ENCODE measurements at places on chromosomes 13 and 19. TPM values are rescaled to one million over a fixed set of nuclear protein-coding genes. Genes with fewer than 3 reads are reported as not detected.

Gene SPART
- 44.1 TPM for total RNA-seq

Gene SMG9
- total RNA-seq: 17.9 TPM

Gene SIGLEC12
- not detected for total RNA-seq

Gene KLF2
- total RNA-seq: 72.1 TPM

Gene GARIN5A
- total RNA-seq: 1.2 TPM

Gene PSG4
- total RNA-seq: not detected

Gene WDR88
- not detected for total RNA-seq

Gene KLK4
- total RNA-seq: not detected

Gene ITGBL1
- 3.1 TPM for total RNA-seq

Gene FFAR1
- not detected for total RNA-seq

Gene SLAIN1
- total RNA-seq: 7.1 TPM

Gene ALKBH6
- total RNA-seq: 7.8 TPM

Gene TNFSF9
- total RNA-seq: 1.0 TPM

DNA sequence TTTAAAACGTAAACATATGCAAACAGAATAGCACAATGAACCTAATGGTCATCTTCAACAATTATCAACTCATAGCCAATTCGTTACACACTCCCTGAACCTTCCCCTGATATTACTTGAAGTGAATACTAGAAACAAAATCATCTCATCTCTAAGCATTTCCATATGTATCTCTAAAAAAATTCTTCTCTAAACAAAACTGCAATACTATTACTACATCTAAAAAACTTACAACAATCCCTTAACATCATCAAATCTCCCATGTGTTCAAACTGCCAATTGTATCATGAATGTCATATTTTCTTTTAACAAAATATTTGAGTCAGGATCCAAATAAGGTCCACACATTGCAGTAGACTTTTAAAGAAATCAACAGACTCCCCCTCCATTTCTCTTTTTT is 61.4 kb downstream of the FRY start:
- no peak for DNase-seq

DNA sequence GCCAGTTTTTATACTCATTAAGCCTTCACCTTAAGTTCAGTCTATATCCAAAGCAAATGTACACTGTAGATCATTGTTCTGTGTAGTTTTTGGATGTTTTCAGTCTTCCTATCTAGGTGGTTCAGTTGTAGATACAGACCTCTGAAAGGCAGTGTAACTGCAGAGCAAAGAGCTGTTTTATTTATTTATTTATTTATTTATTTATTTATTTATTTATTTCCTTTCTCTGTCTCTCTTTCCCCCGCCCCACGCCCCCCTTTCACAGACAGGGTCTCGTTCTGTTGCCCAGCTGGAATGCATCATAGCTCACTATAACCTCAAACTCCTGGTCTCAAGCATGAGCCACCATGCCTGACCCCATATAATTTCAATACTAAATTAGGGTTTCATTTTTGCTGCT is 281.8 kb upstream of the KLHL1 start:
- DNase-seq: no peak

DNA sequence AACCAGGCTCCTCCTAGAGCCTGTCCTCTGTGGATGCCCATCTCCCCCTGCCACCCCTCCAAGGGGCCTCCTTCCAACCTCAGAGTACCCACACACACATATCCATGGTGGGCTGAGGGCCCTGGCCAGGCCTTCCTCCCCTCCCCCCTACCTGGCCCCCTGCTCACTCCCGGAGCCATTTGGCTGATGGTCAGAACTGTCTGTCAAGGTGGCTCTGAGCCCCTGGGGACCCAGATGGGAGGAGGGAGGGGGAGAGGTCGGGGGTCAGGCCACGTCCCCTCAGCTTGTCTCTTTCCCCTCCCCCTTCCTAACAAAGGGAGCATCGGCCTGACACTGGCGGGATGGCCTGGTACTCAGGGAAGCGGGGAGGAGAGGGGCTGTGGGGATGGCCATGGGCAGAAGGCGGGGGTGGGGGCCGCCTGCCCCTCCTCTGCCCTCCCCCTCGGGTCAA is 18.7 kb upstream of the POU2F2 start:
- no peak for DNase-seq

DNA sequence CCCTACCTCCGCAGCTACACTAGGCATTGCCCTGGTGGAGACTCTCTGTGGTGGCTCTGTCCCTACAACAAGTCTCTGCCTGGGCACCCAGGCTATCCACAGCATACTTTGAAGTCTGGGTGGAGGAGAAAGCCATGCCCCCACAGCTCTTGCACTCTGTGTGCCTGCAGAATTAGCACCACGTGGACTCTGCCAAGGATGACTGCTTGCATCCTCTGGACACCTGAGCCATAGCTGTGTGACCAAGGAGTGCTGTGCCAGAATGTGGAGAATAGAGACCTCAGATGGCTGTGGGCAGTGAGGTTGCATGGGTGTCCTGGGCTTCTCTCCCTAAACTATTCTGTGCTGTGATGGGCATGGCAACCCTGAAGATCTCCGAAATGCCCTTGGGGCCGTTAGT is 21.2 kb upstream of the MCF2L start:
- no peak for DNase-seq

- no peak for DNase-seq
These were observed 18.5 kb upstream of the POP4 start for GRCh38 chr19:29587518-29587986.

DNA sequence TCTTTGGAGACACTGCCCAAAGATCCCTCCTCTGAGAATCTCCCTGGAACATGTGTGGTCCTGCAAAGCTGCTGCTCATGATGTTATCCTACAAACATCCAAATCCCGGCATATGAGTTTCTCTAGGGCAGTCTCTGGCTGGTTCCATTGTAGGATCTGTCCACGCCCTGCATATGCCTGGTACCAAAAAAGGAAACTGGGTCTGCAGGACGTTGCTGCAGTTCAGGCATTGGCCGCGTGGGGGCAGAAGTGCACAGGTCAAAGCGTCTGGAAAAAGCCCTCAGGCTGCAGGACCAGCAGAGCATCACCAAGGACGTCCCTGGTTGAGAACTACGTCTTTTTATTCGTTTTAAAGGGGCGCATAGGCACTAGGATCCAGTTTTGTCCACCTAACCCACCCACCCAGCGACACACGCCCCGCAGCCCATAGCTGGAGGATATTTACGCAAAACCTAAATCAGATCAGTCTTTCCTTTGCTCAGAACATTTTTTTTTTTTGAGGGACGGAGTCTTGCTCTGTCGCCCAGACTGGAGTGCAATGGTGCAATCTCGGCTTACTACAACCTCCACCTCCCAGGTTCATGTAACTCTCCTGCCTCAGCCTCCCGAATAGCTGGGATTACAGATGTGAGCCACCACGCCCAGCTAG is 12.9 kb upstream of the ZNF564 start:
- peak; percentile 93 for DNase-seq

GRCh38 chr19:32691952-32692726 is 518 bp downstream of the NUDT19 start:
- peak; percentile 81 for DNase-seq

DNA sequence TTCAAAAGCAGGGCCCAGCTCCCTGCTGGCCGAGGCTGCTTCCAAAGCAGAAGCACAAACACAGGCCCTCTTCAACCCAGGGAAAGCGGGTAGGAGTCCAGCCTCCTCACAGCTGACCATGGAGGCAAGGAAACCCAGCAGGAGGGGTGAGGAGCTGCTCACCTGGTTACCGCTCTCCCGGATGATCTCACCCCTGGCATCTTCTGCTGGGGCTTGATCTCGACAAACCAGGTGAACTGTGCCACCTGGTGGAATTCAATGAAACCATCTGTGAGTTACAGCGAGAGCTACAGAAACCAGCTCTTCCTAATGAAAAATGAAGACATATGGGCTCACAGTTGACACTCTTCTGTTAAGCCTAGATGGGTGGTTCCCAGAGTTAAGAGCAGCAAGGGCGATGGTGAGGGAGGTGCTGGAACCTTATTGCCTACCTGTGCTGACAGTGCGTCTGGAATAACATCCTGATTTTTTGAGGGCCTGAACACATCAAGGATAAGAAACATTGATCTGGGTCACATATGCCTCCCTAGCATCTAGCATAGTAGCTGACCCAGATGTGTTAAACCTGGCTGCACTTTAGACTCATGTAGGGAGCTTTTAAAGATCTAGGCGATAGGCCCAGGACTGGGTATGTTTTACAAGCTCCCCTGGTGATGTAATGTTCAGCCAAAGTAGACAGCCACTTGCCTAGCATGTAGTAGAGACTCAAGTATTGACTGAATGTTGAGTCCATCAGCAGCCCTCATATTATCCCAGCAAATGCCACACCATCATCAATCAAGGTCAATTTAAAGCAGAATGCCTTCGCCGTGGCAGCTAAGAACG is 6.1 kb downstream of the DHRS12 start:
- no peak for DNase-seq

DNA sequence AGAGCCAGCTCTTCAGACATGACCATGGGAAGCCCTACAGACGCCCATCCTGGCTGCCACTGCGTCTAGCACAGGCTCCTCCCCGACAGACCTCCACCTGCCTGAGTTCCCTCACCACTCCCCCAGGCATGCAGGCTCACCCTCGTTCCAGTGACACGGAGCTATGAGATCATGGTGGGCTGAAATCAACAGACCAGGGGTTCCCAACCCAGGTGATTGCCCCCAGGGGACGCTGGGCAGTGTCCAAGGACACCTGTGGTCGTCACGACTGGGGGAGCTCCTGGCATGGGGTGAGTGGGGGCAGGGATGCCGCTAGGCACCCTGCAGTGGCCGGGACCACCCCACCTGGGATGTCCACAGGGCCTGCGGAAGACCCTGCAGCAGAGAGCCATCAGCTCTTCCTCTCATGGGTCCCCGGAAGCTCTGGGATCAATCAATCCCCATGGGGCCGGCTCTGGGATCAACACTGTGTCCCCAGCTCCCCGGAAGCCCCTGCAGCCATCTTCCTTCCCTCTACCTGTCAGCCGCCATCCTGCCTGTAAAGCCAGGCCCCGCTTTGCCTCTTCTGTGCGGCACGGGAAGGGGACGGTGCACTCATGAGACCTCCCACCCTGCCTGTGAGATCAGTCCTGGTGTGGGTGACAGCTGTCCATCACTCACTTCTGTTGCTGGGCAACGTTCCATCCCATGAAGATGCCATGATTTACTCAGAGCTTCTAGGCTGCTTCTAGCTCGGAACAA is 12.8 kb upstream of the MADCAM1 start:
- DNase-seq: no peak

DNA sequence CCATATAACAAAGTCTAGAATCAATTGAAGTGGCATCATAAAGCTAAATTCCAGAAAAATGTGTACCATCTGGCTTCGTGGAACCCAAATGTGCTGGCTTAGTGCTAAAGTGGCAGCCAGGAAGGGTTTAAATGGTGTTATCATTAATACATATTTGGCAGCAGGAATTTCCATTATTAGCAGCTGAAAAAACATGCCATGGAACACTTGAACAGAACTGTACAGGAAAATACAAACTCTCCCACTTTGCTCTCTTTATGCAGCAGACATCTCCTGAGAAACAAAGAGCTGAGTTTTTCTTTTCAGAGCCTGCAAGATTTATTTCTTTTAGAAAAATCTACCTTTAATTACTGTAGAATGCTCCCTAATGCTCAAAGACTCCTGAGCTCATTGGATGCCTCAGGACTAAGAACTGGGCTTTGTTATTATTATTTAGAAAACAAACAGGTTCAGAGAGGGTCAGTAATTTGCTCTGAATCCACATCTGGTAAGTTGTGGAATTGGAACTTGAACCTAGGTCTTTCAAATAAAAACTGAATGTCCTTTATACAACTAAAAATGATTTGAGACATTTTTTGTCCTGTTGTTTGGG is 179.0 kb downstream of the LACC1 start:
- no peak for DNase-seq

- DNase-seq: no peak
These were observed 31.3 kb upstream of the ZMYM2 start for GRCh38 chr13:19927117-19927748.

DNA sequence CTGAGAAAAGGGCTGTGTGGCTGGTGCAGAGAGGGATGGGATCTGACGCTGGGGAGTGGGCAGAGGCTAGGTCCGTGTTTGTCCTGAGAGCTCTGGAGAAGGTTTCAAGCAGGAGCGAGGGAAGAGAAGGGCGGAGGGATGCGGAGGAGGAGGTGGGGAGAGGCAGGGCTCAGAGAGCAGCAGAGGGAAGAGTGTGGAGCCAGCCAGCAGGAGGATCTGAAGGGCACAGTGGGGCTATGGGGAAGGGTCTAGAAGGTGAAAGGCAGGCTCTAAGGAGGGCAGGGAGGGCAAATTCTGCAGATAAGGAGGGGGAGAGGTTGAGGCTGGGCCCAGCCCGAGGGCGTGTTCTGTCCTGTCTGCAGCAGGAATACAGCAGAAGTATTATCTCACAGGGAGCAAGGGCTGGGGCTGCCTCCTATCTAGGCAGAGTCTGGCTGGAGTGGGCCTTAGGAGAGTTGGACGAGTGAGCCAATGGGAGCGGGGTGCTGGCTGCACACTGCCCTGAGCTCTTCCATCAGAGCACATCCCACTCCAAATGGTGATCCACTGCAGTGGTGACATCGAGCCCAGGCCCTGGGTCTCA is 6.1 kb downstream of the AP2A1 start:
- no peak for DNase-seq

GRCh38 chr13:46206143-46206542 is 5.6 kb upstream of the LRRC63 start:
- DNase-seq: no peak

- no peak for DNase-seq
These were observed 411.6 kb upstream of the SLITRK5 start for GRCh38 chr13:87259479-87260083.

- DNase-seq: no peak
These were observed 71.5 kb downstream of the GGACT start for GRCh38 chr13:100517135-100517534.

- DNase-seq: no peak
These were observed 722.2 kb upstream of the PCDH20 start for GRCh38 chr13:62137629-62138405.

All from left ventricle myocardium superior (tissue), 1 donor.